ENCODE measurements at places on chromosomes 13 and 19.

DNA sequence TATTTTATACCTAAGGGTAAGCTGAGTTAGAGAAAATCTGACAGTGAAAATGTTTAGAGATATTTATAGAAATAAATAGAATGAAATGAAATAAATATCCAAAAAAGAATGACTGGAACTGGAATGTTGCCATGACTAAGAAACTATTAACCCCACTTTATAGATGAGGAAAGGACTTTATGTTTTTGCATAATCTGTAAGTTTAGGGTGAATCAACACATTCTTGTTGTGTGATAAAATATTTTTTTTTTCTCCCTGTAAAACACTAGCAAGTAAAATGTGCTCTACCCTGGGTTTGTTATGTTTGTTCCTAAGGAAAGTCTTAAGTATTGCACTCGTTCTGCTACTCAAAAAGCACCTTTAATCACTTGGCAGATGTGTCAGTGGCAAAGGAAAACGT, 83.8 kb upstream of the KL start:
- DNase-seq, result no peak

DNA sequence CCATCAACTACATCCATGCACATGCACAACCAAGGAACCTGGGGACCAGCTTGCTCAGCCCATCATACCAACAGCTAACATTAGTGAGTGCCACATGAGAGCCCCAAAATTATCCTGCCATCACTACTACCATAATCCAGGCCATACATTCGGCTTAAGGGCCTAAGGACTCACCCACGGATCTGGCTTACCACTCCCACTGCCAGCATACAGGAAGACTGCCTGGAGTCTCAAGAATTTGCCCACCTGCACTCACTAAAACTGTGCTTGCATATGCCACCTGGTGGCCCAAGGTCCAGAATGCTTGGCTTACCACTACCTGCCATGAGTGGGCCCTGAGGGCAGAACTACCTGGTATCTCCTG, 1562.9 kb upstream of the PRR20A start:
- no peak for DNase-seq

- no peak for DNase-seq
Observed at GRCh38 chr13:80050252-80050651, 290.7 kb downstream of the SPRY2 start.

DNA sequence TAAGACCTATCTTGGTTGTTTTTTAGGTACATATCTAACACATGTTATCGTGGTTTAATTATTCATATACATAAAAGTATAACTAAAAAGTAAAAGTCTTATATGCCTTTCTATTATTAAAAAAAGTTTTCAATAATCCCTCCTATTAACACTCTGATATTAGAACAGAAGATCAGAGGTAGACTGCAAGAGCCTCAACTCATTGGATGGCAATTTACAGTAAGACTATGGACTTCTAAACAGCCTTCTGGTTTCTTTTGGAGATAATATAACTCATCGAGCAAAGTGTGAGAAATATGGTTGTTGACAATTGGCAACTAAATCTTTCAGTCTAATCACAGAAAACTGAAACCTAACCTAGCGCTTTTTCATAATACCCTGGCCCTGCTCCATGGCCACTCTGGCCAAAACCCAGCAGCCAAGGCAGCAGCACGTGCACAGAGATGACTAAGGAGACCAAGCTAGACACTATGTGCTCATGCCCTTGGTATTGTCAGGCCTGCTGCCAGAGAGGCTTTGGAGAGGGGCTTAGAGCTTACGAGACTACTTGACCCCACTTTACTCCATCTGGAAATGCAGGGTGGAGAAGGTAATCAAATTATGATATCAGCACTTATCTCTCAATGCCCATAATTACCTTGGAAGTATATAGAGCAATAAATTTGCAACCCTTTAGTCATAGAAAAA, 40.6 kb upstream of the EEF1AKMT1 start:
- DNase-seq, result no peak

DNA sequence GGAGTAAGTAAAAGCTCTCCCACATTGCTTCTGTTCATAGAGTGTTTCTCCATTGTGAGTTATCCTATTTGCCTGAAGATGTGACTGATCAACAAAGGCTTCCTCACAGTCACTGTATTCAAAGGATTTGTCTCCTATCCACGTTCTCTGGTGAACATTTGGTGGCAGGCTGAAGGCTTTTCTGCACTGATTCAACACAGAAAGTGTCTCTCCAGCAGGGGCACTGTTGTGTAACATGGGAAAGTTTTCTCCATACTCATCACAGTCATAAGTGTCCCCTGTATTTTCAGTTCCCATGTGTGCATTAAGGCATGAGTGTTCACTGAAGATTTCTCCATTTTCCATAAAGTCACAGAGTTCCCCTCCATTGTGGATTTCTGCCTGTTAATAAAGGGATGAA, 17.6 kb downstream of the ZNF121 start:
- DNase-seq, result no peak

GRCh38 chr13:76380446-76381065, 505.6 kb downstream of the KCTD12 start:
- DNase-seq, result no peak

DNA sequence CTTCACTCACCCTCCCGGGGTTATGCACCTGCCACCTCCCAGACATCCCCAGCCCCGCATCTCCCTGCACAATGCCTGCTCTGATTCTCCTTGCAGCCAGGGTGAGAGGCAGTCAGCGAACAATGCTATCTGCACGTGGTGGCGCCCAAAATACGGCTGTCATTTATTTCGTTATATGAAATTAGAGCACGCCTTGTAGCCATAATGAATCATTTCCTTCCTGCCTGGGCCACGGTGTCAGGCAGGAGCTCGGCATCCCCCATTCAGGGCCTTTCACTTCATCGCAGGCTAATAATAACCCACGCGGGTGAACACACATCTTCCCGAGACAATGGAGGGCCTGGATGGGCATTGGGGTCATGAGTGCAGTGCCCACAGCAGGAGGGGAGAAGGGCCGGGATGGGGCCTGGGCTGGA, 143.8 kb upstream of the ZNF507 start:
- no peak for DNase-seq

Measured in stimulated activated CD4-positive, alpha-beta T cell treated with anti-CD3 and anti-CD28 coated beads, Interleukin-1b, Interleukin-23, amount 100 ng/mL, for 24 hours (primary cell).